ENCODE measurements at places on chromosomes 4 and X.

DNA sequence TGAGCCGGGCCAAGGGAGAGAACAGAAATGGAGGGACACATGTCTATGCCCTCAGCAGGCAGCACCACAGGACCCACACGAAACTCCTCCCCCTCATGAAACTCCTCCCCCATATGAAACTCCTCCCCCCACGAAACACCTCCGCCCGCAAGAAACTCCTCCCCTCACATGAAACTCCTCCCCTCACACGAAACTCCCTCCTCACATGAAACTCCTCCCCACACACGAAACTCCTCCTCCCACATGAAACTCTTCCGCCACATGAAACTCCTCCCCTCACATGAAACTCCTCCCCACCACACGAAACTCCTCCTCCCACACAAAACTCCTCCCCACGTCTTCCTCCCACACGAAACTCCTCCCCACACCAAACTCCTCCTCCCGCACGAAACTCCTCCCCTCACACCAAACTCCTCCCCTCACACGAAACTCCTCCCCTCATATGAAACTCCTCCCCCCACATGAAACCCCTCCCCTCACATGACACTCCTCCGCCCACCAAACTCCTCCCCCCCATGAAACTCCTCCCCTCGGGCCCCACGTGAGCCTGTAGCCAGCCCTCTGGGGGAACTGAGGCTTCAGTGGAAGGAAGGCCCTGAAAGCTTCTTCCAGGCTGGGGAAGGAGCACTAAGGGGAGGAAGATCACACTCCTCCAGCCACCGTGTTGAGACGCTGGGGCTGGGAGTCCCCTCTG is 15.2 kb downstream of the ADRA2C start:
- DNase-seq = no peak

GRCh38 chr4:85681921-85682320 is 207.0 kb downstream of the ARHGAP24 start:
- no peak for DNase-seq

DNA sequence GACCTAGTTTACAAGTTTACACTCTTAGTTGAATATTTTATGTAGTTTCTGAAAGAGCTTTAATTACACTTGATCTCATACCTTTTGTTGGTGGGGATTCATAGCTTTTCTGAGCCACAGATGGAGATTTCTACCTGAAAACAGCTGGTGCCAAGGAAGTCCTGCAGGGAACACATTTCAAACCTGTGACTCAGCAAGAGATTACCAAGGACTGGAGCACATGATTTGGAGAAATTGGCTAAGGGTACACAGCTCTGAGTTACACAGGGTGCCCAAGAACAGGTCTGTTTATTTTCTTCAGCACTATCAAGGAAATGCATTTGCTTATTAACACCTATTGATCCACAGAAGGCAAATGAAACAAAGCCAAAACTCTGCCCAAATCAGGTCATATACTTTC is 691.5 kb downstream of the KCTD8 start:
- no peak for DNase-seq

- peak; percentile 77 for DNase-seq
These were observed 336.9 kb downstream of the ZNF674 start for GRCh38 chrX:46208225-46208854.

DNA sequence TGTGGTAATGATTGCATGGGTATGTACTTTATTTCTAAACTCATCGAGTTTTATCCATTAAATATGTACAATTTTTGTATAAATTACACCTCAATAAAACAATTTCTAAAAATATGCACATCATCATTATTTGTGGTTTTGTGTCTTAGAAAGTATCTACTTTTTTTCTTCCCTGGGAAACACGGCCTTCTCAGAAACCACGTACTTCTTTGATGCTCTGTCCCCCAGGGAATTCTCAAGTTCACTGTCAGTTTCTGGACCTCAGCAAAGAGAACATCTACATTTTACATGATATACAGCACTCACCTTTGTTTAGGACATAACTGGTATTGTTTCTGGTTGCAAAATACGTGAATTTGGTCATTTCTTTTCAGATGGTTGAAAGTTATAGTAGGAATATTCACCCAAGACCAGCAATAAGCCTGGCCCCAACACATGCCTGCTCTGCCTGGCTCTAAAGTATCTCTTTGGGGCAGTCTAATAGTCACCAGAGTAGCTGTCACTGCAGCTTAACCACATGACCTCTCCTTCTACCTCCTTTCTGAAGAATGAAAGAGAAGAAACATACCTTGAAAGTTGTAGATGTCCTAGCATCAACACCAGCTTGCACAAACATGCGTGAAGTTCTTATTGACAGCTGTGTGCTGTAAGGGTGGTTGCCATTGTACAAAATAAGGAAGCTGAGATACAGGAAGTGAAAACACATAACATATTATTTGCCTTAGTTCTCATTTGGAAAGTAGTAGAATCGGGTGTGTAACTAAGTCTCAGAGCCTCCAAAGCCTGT is 48.4 kb upstream of the SPANXN4 start:
- DNase-seq = peak; percentile 3

- peak; percentile 31 for DNase-seq
These were observed 82.8 kb upstream of the AMELX start for GRCh38 chrX:11210415-11210801.

- DNase-seq = no peak
These were observed 1848.9 kb upstream of the TENM3 start for GRCh38 chr4:180394312-180394711.

- DNase-seq = no peak
These were observed 33.0 kb upstream of the KIAA0232 start for GRCh38 chr4:6749340-6750171.

- no peak for DNase-seq
These were observed 159.1 kb downstream of the SHROOM3 start for GRCh38 chr4:76594173-76594572.

DNA sequence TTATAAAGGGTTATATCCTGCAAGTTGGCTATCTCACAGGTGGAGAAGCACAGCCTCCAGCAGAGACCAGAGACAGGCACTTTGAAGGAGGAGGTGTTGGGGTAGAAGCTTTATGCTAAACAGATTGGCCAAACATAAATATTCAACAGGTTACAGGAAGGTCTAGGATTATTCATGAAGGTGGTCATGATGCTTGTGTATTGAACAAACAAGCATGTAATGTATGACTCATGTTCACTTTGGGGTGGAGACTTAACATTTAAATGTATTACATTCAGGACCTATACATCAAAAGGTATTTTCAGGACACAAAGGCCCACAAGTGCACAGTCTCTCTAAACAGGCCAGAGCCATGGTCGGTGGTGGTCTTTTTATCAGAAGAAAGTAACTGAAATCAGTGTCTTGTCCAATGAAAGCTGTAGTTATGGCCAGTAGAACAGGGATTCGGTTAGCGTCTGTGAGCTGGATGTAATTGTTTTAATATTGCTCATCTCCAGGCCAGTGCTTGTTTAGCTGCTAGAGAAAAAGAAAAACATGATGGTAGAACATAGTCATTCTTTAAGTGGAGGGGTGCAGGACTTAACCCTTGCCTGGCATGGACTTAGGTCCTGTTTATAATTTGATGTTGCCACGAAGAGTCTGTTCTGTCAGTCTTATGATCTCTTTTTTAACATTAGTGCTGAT is 555.2 kb upstream of the PCDH10 start:
- no peak for DNase-seq
